ENCODE measurements at places on chromosomes 3 and 15.

- DNase-seq, result no peak
These were observed 136.9 kb downstream of the PCCB start for GRCh38 chr3:136387031-136387430.

GRCh38 chr3:154904328-154904727 is 175.8 kb upstream of the MME start:
- no peak for DNase-seq

GRCh38 chr3:193980326-193980725 is 155.6 kb upstream of the HES1 start:
- no peak for DNase-seq

- no peak for DNase-seq
These were observed 436.1 kb upstream of the WNT5A start for GRCh38 chr3:55923207-55923606.

DNA sequence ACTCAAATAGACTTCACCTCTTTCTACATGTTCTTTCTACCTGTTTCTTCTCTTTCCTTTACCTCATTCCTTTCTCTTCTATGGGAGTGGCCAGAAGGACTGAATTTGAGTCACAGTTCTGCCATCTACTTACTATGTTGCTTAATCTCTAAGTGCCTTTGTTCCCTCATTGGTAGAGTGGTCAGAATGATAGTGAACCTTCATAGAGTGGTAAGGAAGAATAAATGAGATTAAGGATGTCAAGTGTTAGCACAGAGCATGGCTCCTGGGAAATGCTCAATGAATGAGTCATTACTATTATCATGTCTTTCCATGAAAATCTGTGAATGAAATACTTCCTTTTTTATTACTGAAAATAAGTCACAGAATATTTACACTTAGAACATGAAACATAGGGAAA is 17.5 kb downstream of the TMEM207 start:
- no peak for DNase-seq

GRCh38 chr3:160748231-160748630 is 7.8 kb upstream of the PPM1L start:
- DNase-seq, result no peak

GRCh38 chr15:80105595-80105994 is 46.1 kb downstream of the ZFAND6 start:
- no peak for DNase-seq

GRCh38 chr3:190242147-190242546 is 80.1 kb downstream of the CLDN1 start:
- no peak for DNase-seq

DNA sequence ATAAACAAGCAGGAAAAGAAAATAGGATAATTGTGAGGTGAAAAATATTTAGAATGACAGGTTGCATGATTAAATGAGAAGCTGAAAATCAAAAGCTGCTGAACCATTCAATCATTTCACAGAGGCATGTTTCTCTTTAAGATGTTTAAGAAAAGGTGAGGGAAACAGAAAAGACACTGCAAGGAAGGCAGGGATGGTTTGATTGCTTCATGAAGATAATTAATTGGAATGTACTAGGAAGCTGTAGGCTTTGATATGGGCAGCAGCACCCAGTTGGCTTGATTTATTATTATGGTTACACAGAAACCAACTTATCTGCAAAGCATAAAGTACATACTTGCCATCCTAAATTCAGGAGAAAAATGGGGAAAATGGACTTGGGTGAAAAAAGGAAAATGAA is 234.6 kb downstream of the SUCLG2 start:
- no peak for DNase-seq

- no peak for DNase-seq
These were observed 278.5 kb upstream of the RASGRP1 start for GRCh38 chr15:38843051-38843501.

- no peak for DNase-seq
These were observed 29.4 kb upstream of the ACAD9 start for GRCh38 chr3:128849911-128850455.

DNA sequence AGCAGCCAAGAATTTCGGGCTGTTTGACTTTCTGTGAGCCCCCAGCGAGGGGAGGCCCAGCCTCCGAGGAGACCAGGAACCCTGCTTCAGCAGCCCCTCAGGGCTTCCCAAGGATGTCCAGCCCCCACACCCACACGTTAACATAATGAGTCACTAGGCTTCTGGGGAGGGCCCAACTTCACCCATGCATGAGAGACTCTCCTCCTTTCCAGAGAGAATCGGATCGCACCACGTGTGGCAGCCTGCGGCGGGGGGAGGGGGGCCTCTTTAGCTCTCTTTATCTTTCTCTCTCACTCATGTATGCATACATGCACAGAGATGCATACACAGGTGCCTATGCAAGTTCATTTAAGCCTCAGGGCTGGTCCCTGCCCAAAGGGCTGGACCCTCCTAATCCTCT is 3.1 kb upstream of the AP2M1 start:
- DNase-seq, result no peak

DNA sequence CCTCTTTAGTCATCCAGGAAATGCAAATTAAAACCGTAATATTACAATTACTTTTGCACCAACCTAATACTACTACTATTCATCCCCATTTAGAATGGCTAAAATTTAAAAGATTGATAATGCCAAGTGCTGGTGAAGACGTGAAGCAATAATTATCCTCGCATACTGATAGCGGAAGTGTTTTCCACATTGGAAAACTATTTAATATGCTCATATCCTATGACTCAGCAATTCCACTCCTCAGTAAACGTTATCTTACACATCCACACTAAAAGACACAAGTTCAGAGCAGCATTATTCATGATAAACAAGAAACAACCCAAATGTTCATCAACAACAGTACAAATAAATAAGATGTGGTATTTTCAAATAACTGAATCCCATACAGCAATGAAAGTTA is 70.6 kb downstream of the VPS13C start:
- DNase-seq, result no peak

DNA sequence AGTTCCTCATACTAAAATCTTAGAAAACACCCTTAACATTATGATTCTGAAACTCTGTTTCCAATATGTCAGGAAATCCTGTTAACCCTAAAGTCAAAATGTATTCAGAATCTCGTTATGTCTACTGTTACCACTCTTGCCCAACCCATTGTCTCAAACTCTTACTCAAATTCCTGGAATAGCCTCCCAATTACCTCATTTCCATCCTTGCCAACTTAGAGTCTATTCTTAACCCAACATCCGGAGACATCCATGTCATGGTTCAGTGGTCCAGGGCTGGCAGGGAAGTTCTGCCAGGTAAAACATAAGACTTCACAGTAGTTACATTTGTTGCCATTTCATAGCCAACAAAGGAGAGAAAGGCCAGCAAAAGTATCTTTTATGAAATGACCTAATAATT is 593.9 kb downstream of the PYDC2 start:
- no peak for DNase-seq

DNA sequence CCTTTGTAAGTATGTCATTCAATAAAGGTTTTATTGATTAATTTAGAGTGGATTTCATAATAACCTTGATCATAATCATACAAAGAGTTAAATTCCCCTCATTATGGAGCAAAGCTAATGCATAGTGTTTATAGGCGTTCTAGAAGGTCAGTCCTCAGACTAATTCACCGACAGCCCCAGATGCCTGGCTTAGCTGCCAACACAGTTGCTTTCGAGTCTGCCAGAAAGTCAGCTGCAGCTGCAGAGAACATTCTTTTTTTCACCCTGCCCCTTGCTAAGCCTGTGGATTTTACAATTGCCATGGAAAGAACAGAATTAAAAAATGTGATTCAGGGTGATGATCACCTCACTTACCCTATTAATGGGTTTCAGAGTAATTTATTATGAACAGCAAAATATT is 21.2 kb downstream of the CADM2 start:
- no peak for DNase-seq

- no peak for DNase-seq
These were observed 51.5 kb upstream of the SLCO2A1 start for GRCh38 chr3:134081211-134081610.

GRCh38 chr15:40354408-40355171 is 3.4 kb upstream of the DISP2 start:
- no peak for DNase-seq

- no peak for DNase-seq
These were observed 6.8 kb upstream of the LDHAL6B start for GRCh38 chr15:59199626-59200465.
